Mammary epithelial cell (primary cell): ENCODE measurements at places on chromosomes 3 and 15.

- DNase-seq, result peak; percentile 82
These were observed 10.6 kb upstream of the P3H2 start for GRCh38 chr3:190131329-190131728.

DNA sequence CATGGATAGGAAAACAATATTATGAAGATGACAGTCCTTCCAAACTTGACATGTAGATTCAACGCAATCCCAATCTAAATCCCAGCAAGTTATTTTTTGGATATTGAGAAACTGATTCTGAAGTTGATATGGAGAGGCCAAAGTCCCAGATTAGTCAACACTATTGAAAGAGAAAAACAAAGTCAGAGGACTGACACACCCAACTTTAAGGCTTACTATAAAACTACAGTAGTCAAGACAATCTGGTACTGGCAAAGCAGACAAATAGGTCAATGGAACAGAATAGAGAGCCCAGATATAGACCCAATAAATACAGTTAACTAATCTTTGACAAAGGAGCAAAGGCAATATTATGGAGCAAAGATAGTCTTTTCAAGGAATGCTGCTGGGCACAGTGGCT lies 119.2 kb upstream of the ASB14 start:
- DNase-seq, result no peak

DNA sequence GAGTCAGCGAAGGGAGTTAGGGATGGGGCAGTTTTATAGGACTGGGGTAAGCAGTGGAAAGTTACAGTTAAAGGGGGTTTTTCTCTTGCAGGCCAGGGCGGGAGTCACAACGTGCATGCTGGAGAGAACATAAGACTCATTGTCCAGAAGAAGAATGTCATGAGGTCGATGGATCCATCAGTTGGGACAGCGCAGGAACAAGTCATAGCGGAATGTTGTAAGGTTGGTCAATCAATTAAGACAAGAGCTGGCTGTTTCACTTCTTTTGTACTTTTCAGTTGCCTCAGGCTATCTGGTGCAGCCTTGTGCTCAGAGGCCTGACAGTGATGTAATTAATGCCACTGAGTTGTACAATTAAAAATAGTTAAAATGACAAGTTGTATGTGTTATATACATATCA lies 165.6 kb downstream of the OCA2 start:
- DNase-seq, result no peak

DNA sequence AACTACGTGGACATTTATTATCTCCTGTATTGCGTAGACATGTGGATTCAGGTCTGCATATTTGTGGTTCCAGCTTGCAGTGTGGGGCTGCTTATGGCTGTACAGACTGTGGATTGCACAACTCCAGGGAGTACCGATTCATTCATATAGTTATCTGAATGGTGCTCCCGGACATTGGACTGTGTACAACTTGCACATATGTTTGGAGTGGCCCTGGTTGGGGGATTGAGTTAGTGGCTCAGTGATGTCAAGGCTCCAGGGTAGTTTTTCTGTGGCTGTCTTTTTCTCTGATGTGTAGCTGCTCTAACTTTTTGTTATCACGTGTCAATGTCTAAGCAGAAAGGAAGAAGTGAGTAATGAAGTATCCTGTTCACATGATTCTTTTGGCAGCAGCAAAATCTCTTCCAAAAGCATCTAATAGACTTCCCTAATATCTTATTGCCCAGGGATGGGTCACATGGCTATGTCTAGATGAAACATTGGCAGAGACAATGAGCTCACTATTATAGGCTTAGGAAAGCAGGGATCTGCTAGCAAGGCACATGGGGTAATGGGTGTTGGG lies 15.8 kb downstream of the ST3GAL6 start:
- peak; percentile 94 for DNase-seq

GRCh38 chr3:14424711-14425580 lies 22.5 kb downstream of the SLC6A6 start:
- DNase-seq, result no peak

- peak; percentile 51 for DNase-seq
These were observed 40.5 kb upstream of the CCR4 start for GRCh38 chr3:32910954-32911353.

- DNase-seq, result peak; percentile 92
These were observed 75.1 kb downstream of the VGLL4 start for GRCh38 chr3:11568503-11569155.

DNA sequence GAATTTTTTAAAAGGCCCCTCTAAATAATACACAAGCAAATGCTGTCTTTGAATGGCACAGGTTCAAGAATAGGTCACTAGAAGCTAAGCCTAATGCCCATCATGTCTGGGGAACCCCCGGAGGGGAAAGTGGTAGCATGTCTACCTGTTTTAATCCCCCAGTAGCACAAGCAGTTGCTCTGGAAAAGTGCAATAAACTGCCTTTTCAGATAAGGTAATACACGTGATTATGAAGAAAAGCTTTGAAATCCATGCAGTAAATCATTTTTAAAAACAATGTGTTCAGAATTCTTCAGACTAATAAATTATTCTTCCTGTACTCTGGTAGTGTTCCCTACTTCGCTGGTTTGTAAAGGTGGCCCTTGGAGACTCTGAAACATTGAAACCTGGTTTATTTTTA lies 922.2 kb downstream of the ROBO1 start:
- DNase-seq, result no peak

GRCh38 chr3:45712434-45713110 lies 23.4 kb downstream of the SACM1L start:
- DNase-seq, result no peak

DNA sequence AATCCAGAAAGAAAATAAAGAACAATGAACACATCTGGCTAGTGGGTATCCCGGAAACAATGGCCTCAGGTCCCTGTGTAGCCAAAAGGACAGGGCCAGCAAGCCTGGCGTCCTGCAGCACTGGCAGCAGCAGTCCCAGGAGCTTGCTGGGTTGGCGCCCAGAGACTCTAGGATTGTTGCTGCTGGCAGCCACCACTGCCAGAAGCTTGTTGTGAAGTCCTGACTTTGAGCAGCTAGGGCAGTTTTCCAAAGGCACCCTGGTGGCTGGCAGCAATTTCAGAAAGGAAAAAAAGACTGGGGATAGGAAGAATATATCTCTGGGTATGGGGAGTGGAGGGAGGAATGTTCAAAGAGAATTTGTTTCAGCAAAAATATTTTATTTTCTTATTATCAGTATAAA lies 11.3 kb downstream of the SHQ1 start:
- no peak for DNase-seq

DNA sequence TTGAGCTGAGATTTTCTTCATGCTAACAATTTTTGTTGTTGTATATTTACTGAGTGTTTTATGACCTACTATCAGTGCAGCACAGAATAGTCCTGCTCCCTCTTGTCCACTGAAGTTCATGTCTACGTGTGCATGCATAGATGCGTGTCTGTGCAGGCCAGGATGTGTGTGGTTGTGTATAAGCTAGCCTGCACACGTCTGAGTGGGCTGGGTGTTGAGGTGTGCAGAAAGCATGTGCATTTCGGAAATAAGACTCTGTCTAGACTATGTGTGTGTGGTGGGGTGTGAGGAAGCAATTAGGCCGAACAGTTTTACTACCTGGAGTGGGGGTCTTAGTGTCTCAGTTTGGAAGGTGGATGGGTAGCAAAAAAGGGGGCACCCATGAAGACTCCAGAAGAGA lies 39.2 kb downstream of the ATP2B2 start:
- DNase-seq, result peak; percentile 77

- DNase-seq, result no peak
These were observed 57.4 kb upstream of the ACKR4 start for GRCh38 chr3:132539681-132540080.
